Lower leg skin (tissue), 4 donors: ENCODE measurements at places on chromosomes 12 and 14. TPM values are rescaled to one million over a fixed set of nuclear protein-coding genes. Genes with fewer than 3 reads are reported as not detected.

DNA sequence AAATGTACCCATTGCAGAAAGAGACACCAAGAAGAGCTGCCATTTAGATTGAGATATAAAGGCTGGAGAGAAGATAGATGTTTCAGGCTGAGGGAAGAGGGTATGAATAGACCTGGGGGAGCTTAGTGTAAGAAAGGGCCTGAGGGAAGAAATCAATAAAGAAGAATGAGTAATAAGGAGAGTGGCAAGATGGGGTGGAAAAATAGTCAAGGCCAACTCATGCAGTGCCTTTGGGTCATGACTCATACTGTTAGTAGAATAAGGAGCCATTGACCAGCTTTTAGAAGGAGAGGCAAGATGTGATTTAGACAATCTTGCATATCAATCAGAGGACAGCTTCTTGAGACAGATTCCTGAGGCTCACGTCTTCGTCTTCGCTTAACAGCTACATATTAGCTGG, 287.5 kb downstream of the DUSP6 start:
- DNase-seq, result no peak

DNA sequence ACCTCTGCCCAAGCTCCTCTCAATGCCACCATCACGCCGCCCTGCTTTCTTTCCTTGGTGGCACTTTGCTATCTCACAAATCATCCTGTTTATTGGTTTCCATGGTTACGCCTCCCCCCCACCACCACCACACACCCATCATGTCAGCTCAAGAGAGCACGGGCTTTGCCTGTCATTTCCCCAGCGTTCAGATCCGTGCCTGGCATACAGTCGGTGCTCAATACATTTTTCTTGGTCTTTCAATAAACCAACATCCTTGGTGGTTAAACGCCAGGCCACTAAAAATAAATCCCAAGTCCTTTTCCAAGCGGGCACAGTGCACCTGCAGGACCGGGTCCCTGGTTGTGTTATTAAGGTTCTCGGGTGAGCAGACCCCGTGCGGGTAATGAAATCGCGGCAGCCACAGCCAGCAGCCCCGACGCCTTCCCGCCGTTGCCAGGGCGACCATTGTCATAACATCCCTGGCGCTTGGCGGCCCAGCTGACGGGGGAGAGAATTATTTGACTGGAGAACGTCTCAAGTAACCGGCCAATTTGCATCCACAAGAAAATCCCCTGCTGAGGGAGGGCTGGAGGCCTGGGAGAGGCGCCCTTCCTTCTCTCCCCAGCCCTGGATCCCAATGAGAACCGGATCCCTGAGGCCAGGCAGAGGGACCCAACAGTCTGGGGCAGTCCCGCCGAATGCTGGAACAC, 92.9 kb downstream of the KSR2 start:
- DNase-seq, result no peak

GRCh38 chr12:57898308-57898970, 42.9 kb upstream of the ATP23 start:
- DNase-seq, result no peak

GRCh38 chr12:22262309-22262708, 72.2 kb downstream of the ST8SIA1 start:
- DNase-seq, result no peak

Gene DNAI7
- total RNA-seq, result 1.0 TPM

DNA sequence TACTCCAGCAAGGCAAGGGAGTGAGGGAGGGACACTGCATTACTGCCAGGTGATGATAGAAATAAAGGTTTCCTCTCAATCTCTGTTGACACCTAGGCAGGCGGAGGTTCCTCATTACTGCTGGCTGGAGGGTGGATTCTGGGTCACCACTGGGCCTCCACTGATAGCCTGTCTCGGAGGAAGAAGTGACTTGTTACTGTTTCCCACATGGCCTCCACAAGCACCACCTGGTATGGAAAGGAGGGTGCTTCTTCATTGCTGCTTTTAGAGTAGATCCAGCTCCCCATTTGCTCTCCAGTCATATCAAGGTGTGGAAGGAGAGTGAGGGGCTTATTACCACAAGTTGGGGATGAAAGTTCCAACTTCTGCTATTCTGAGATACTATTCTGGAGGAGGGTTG, 6.4 kb downstream of the PRR4 start:
- no peak for DNase-seq

Gene CLEC4D
- not detected for total RNA-seq
